Prostate gland (tissue), 2 donors: ENCODE measurements at places on chromosomes 3 and 15. TPM values are rescaled to one million over a fixed set of nuclear protein-coding genes. Genes with fewer than 3 reads are reported as not detected.

HYAL3 gene
- 10.7 TPM for total RNA-seq

GRCh38 chr3:129078510-129078909 lies 17.9 kb downstream of the GP9 start:
- no peaks in the 10 kb centered on the region for H3K27me3 ChIP-seq
- no peak overlapping the region for H3K27ac ChIP-seq
- no peak for DNase-seq
- no peak overlapping the region for H3K4me3 ChIP-seq
- no peaks in the 10 kb centered on the region for H3K36me3 ChIP-seq
- no peaks in the 10 kb centered on the region for H3K4me1 ChIP-seq

GRCh38 chr3:72618739-72619138 lies 229.5 kb downstream of the SHQ1 start:
- no peak overlapping the region for H3K27ac ChIP-seq
- DNase-seq = no peak
- H3K4me1 ChIP-seq = no peaks in the 10 kb centered on the region

GRCh38 chr15:83653639-83654378 lies at the start of gene ADAMTSL3:
Gene ADAMTSL3 (plus strand): TSS chr15:83654123. CDS start chr15:83655762, 1,639 bp downstream.
- peak within 1 kb of the TSS; percentile 28 for H3K4me3 ChIP-seq
- DNase-seq = peak; percentile 76
- no peaks in the 10 kb centered on the region for H3K4me1 ChIP-seq
- H3K27me3 ChIP-seq = no peaks in the 10 kb centered on the region

- peaks cover 4% of the 10 kb centered on the region for H3K36me3 ChIP-seq
- no peaks in the 10 kb centered on the region for H3K27me3 ChIP-seq
- H3K4me3 ChIP-seq = peak overlapping the region; percentile 82
Measured at GRCh38 chr15:40894681-40895448, 615 bp downstream of the VPS18 start.

- no peak overlapping the region for H3K4me3 ChIP-seq
- H3K27me3 ChIP-seq = no peaks in the 10 kb centered on the region
- H3K27ac ChIP-seq = no peak overlapping the region
- H3K4me1 ChIP-seq = no peaks in the 10 kb centered on the region
- no peaks in the 10 kb centered on the region for H3K36me3 ChIP-seq
Measured at GRCh38 chr3:13706886-13707285, 158.0 kb downstream of the FBLN2 start.

AADACL2 gene
- total RNA-seq = not detected

DNA sequence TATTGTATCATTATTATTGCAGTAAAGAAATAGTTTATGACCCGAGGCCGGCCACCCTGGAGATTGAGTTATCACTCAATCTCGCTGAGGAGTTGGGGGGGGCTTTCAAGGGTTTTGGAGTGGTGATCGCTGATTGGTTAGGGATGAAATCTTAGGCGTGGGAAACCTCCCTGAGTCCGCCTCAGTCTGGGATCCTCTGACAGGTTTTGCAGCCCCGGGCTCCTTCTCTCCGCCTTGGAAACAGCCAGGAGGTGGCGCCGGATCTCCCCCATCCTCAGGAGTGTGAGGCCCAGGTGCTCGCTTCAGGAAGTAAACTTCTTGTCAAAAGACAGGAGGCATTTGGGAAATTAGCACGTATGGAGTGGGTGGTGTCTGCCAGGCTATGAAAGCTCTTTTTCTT lies 41.1 kb upstream of the SEC61A1 start:
- no peaks in the 10 kb centered on the region for H3K27me3 ChIP-seq
- no peak overlapping the region for H3K27ac ChIP-seq
- no peaks in the 10 kb centered on the region for H3K36me3 ChIP-seq
- peak; percentile 36 for DNase-seq
- no peak overlapping the region for H3K4me3 ChIP-seq

DNA sequence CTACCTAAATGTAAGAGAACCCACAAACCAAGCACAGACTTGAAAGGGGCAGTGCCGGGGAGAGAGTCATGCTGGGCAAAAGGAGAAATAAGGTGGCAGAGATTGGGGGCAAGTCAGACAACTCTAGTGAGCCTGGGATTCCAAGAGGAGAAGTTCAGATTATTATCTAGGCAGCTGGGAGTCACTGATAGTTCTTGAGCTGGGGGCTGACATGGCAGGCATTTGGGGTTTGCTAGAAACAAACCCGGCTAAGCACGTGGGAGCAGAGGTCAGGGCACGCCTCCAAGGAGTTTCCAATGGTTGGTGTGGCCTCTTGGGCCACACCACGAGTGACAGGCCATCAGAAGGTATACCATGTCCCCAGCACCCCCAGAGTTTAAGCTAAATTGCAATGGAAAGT lies 27.6 kb downstream of the SLC6A6 start:
- no peaks in the 10 kb centered on the region for H3K4me1 ChIP-seq
- H3K27me3 ChIP-seq = no peaks in the 10 kb centered on the region
- H3K36me3 ChIP-seq = no peaks in the 10 kb centered on the region
- no peak for DNase-seq

DNA sequence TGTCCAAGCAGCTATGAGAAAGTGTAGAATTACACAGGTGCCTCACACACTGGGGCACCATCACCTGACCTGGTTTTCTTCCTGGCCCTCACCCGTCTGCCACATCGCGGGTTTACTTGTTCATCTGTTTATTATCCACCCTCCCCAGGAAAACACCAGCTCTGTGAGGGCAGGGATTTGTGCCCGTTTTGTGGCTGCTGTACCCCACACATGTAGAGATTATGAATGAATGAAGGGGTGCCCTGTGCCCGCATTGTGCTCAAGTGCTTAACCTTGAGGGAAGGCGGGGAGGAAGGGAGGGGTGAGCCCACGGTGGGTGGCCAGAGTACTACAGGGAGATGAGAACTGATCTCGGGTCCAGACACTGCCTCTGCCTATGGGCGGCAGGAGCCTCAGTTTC lies 108.4 kb downstream of the WNT7A start:
- no peaks in the 10 kb centered on the region for H3K4me1 ChIP-seq
- no peak for DNase-seq
- H3K27me3 ChIP-seq = no peaks in the 10 kb centered on the region
- no peak overlapping the region for H3K27ac ChIP-seq

- no peak for DNase-seq
- H3K4me3 ChIP-seq = no peak overlapping the region
- H3K27ac ChIP-seq = no peak overlapping the region
- H3K4me1 ChIP-seq = no peaks in the 10 kb centered on the region
- no peaks in the 10 kb centered on the region for H3K36me3 ChIP-seq
- H3K27me3 ChIP-seq = no peaks in the 10 kb centered on the region
Measured at GRCh38 chr3:52846432-52846965, 11.7 kb upstream of the MUSTN1 start.

MCF2L2 gene
- total RNA-seq = 4.0 TPM

- H3K27me3 ChIP-seq = peaks cover 3% of the 10 kb centered on the region
- H3K36me3 ChIP-seq = no peaks in the 10 kb centered on the region
- H3K4me3 ChIP-seq = no peak overlapping the region
Measured at GRCh38 chr15:29970402-29970695, 112.4 kb upstream of the GOLGA8J start.

GFM1 gene
- total RNA-seq = 68.9 TPM

- no peak overlapping the region for H3K27ac ChIP-seq
- no peaks in the 10 kb centered on the region for H3K36me3 ChIP-seq
- DNase-seq = no peak
- H3K4me3 ChIP-seq = no peak overlapping the region
Measured at GRCh38 chr3:50241713-50242380, 5.8 kb downstream of the GNAI2 start.

DNA sequence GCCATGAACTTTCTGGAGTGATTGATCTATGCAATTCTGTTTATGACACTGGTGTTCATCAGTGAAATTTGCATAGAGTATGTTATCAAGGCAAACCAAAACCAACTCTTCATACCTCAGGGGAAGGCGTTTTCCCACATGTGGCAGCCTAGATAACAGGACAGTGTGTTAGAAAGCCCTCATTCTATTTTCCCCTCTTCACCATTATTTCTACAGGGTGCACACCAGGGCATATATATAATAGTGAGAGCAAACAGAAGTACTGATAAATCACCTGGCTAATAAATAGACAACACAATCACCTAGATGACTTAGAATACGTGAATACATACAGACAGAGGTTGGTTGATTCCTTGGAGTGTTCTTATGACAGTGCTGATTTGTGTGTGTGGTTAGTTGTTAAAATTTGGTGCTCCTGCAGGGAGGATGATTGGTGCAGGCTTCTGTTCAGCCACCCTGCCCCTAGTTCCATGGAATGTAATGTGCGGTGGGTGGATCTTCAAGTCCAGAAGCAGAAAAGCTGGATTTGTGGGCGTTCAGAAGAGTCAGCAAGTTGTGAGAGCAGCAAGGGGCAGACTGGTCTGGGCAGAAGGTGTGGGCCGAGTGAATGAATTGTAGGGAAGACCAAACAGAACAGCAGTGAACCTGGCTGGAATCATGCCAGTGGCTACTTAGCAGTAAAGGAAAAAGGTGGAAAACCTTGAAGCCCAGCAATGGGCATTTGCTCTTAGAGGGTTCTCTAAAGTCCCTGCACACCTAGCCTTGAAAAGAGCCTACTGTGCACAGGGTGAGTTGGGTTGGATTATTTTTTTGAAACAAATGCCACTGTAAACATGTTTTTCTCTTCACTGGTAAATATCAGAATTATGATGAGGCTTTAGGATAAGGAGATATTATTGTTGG lies 11.7 kb upstream of the RARRES1 start:
- DNase-seq = no peak
- H3K36me3 ChIP-seq = no peaks in the 10 kb centered on the region
- H3K27me3 ChIP-seq = no peaks in the 10 kb centered on the region

GRCh38 chr3:12302564-12302963 lies 13.7 kb downstream of the PPARG start:
- H3K27ac ChIP-seq = no peak overlapping the region
- H3K27me3 ChIP-seq = no peaks in the 10 kb centered on the region
- H3K4me3 ChIP-seq = no peak overlapping the region
- no peaks in the 10 kb centered on the region for H3K4me1 ChIP-seq

SLC28A2 gene
- total RNA-seq = 0.51 TPM

MESP2 gene
- 1.4 TPM for total RNA-seq

NRROS gene
- total RNA-seq = 5.5 TPM

GRCh38 chr3:181698263-181698954 lies 13.3 kb upstream of the SOX2 start:
- DNase-seq = no peak
- H3K27me3 ChIP-seq = peaks cover 30% of the 10 kb centered on the region
- H3K4me3 ChIP-seq = no peak overlapping the region
- H3K27ac ChIP-seq = no peak overlapping the region
- no peaks in the 10 kb centered on the region for H3K36me3 ChIP-seq

GPR156 gene
- 3.0 TPM for total RNA-seq

DNA sequence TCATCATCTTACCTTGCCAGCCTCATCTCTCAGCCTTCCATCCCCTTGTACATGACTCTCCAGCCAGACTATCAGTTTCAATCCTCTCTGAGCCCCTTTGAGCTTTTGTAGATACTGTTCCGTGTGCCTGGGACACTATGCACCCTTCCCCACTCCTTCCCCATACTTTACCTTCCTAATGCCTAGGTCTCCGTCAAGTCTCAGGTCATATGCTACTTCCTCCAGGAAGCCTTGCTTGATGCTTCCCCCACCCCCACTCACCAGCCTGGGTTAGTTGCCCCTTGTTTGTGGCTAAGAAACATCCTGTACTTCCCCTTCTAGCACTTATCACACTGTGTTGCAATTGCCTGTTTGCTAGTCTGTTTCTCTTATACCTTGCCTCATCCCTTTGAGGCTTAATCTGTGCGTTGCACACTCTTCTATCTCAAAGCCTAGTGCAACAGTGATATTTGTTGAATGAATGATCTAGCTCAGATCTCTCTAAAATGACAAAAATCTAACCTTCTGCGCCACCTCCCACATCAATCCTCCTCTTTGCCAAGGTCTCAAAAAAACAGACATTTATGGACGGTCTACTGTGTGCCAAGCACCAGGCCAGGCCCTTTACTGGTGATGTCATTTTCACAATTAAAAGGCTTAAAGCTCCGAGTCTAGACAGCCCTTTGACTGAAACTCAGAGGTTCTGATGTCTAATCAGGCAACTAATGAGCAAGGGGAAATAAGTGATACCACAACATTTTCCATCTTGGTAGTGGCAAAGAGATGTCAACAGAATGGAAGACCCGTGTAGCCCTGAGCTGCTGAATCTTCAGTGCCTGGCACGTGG lies 6.5 kb upstream of the USP3 start:
- no peaks in the 10 kb centered on the region for H3K27me3 ChIP-seq
- H3K36me3 ChIP-seq = no peaks in the 10 kb centered on the region
- DNase-seq = no peak
- H3K27ac ChIP-seq = peak overlapping the region; percentile 11
- H3K4me3 ChIP-seq = no peak overlapping the region

DNA sequence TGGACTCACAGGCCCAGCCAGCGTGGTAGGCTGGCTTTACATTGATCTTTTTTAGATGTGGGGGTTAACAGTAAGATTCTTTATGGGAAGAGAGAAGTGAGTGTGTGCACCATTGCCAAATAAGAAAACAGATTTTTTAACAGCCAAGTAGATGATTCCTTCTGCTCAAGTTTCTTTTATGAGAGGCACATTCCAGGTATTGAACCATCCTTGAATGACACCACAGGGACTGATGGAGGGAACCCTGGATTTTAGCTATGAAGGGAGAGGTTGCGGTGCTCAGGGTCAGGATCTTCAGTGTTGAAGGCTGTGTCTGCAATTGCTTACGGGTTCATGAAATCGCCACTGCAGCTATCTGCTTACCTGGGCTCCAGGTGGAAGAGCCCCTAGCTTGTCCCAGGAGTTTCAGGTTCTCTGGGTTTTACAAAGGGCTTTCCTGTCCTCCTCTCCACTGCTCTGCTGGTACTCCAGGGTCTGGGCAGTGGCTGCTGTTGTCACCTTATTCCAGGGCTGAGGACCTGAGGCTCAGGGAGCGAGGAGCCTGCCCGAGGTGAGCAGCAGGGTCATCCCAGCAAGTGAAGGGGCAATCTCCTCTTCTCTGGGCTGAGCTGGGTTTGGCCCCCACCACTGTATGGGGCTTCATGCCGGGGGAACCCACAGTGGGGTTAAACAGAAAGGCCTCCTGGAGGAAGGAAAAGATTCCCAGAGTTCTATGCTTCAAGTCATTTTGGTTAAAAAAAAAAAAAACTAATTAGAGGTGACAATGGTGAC lies 53.4 kb downstream of the SMAD6 start:
- H3K36me3 ChIP-seq = no peaks in the 10 kb centered on the region
- DNase-seq = no peak
- no peak overlapping the region for H3K27ac ChIP-seq
- no peaks in the 10 kb centered on the region for H3K27me3 ChIP-seq

GRCh38 chr3:106957029-106957428 lies 420.2 kb upstream of the CCDC54 start:
- no peak for DNase-seq
- no peaks in the 10 kb centered on the region for H3K36me3 ChIP-seq
- H3K27me3 ChIP-seq = no peaks in the 10 kb centered on the region
- no peaks in the 10 kb centered on the region for H3K4me1 ChIP-seq

GRCh38 chr3:25009665-25010064 lies 418.4 kb upstream of the RARB start:
- H3K27me3 ChIP-seq = no peaks in the 10 kb centered on the region
- H3K27ac ChIP-seq = no peak overlapping the region
- H3K4me1 ChIP-seq = no peaks in the 10 kb centered on the region
- no peak for DNase-seq

- H3K27me3 ChIP-seq = no peaks in the 10 kb centered on the region
- H3K36me3 ChIP-seq = no peaks in the 10 kb centered on the region
- no peaks in the 10 kb centered on the region for H3K4me1 ChIP-seq
- H3K4me3 ChIP-seq = no peak overlapping the region
- DNase-seq = no peak
Measured at GRCh38 chr3:185831195-185831594, 6.4 kb upstream of the IGF2BP2 start.
